Fibroblast of the conjunctiva (primary cell): ENCODE measurements at places on chromosomes 3 and 15.
A peak's percentile ranks its signal among the peaks of the same experiment; 100 is the strongest.

DNA sequence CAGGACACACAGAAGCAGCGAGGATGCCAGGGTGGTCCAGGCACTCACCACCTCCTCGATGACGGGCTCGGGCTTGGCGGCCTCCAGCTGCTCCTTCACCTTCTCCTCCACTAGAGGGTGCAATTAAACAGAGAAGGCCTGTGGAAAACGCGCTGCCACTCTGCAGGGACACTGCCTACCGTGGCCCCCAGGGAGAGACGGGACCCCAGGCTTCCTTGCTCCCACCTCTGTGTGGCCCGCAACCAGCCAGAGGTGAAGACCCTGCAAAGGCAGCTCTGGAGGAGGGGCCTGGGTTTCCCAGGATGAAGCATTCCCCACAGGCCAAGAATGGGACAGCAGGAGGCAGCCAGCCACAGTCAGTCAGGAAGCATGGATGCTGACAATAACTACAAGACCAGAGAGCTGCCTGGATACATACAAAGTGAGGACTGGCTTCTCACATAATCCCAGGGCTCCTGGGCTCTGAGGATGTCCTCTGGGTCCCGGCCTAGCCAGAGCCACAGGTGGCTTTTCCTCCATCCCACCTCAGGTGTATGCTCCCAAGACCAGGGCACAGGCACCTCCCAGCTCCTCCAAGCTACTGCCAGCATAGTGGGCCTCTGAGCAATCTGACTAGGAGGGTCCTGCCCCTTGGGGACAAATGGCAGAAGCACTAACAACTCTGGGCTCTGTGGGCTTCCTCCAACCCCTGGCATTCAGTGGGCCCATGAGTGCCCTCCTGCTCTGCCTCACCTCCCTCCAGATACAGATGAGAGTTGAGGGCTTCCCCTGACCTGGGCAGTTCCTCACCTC lies 46.2 kb downstream of the PTH1R start:
- no peak for DNase-seq

GRCh38 chr15:72724028-72724427 lies 38.0 kb downstream of the BBS4 start:
- no peak for DNase-seq

DNA sequence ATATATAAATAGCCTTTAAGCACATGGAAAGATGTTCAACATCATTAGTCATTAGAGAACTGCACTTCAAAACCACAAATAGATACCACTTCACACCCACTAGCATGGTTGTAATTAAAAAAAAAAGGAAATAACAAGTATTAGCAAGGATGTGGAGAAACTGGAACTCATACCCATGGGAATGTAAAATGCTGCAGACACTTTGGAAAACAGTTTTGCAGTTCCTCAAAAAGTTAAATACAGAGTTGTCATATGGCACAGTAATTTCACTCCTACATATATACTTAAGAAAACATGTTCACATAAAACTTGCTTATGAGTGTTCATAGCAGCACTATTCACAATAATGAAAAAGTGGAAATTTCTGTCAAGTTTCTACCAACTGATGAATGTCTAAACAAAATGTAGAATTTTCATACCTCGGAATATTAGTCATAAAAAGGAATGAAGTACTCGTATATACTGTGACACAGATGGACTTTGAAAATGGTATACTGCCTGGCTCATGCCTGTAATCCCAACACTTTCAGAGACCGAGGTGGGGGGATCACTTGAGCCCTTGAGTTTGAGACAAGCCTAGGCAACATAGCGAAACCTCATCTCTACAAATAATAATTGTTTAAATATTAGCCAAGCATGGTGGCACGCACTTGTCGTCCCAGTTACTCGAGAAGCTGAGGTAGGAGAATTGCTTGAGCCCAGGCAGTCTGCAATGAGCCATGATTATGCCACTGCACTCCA lies 28.1 kb downstream of the BCL2A1 start:
- DNase-seq = no peak

GRCh38 chr15:52139599-52140462 lies 27.3 kb upstream of the BCL2L10 start:
- DNase-seq = peak; percentile 56

DNA sequence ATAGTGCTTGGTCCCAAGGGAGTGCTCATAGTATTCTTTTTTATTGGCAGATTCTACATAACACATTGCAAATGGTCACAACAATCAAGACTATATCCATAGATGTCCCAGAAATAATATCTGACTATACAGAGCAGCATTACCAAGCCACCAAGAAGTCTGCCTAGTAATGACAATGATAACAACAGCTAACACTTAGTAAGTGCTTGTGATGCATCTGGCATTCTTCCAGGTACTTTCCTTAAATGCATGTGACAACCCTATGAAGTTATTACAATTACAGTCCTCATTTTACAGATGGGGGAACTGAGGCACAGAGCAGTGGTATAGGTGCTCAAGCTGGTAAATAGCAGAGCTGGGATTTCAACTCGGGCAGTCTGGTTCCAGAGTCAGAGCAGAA lies 49.6 kb upstream of the ICE2 start:
- DNase-seq = no peak

GRCh38 chr3:104878395-104878794 lies 488.3 kb upstream of the ALCAM start:
- no peak for DNase-seq

- DNase-seq = no peak
These were observed 14.2 kb downstream of the NIT2 start for GRCh38 chr3:100348727-100349126.

DNA sequence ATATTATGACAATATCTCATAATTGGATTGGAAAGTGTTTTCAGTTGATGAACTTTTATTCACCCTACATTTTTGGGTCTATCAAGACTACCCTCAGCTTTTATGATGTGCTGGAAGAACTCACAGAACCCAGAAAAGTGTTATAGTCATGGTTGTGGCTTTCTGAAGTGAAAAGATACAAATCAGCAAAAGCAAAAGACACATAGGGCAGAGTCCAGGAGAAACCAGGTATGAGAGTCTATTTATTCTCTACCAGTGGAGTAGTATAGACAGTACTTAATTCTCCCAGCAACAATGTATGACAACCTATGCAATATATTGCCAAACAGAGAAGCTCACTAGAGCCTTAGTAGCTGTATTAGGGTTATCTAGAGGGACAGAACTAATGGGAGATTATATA lies 280.4 kb upstream of the TTC14 start:
- no peak for DNase-seq

DNA sequence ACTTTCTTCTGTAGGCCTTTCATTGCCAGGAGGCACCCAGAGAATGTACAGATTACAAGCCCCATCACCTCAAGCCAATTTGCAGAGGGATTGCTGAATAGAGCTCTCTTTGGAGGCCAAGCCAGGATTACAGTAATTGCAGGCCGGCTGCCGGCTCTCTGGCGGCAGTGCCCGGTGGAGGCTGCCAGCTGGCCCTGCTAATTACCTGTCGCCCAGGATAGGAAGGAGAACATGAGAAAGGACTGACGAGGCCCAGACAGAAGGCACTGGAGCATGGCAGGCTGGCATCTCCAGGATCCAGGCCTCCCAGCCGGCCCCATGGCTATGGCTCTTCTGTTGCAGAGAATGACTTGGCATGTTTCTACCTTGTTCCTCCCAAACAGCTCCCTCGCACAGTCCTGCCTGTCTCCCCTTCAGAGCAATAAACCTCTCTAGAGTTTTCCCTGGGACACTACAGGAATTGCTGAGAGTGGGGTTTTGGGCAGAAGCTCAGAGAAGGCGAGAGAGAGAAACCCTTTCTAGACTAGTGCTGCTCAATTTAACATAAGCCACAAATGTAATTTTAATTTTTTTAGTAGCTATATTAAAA lies 273.6 kb upstream of the PROK2 start:
- no peak for DNase-seq

GRCh38 chr3:152149832-152150231 lies 118.9 kb upstream of the MBNL1 start:
- no peak for DNase-seq

GRCh38 chr3:147141516-147142288 lies 264.6 kb downstream of the ZIC4 start:
- no peak for DNase-seq

DNA sequence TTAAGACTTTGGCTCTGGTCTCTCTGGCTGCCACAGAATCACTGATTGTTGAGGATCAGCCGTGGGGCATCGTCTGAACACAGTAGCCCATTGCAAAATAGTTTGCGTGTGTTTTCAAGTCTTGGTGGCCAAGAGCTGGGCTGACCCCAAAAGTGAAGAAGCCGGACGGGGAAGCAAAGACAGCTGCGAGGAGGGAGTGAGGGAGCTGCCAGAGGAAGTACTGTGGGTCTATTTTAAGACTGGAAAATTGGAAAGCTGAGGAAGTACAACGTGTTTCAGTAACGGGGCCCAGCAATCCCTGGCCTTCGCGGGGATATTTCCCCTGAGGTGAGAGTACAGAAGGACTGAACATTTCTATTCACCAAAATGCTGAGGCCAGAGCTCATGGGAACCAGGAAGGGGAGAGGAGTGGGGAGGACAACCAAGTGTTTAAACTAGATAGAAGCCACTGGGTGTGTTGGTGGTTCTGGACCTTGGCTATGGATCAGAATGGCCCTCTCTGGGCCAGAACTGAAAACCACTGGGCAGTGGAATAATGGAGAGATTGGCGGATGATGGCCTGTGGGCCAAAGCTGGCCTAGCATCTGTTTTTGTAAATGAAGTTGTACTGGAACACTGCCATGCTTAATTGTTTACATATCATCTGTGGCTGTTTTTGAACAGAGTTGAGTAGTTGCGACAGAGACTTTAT lies 34.1 kb upstream of the LIMD1 start:
- DNase-seq = no peak

GRCh38 chr3:177041021-177041729 lies 156.1 kb downstream of the TBL1XR1 start:
- DNase-seq = peak; percentile 30

DNA sequence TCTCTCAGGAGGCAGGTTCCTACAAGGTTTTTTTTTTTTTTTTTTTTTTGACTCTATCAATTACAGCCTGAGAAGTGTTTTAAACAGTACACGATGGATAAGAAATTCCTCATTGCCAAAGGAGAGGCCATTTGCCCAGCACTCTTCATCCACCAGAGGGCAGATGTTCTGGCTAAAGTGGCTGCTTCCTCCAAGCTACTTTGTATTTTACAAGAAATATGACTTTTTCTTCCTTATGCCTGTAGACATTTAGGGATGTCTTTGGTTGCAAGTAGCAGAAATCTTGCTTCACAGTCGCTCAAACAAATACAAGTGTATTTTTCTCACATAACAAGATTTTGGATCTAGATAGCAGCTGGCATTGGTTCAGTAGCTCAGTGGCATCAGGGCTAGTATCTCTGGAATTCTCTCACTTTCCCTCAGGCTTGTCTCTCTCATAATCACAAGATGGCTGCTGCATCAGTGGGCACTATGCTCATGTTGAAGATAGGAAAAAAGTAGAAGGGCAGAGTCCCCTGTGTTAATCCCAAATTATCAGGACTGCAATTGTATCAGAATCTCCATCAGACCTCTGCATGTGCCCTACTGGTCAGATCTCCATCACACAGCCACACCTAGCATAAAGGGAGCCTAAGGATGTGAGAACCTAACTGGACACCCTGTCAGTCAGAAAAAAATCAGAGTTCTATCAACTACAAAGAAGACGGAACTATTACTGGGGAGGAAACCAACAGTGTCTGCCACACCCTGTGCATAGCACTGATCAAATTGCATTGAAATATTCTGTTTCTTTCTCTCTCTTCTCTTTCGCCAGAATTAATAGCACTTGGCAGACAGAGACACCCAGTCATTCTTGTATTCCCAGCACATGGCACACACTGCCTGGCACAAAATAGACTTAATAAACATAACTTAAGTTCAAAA lies 138.9 kb upstream of the COL8A1 start:
- peak; percentile 55 for DNase-seq

GRCh38 chr3:188772886-188773285 lies 398.9 kb upstream of the TPRG1 start:
- DNase-seq = peak; percentile 55

- no peak for DNase-seq
These were observed 300.5 kb downstream of the ADAMTS17 start for GRCh38 chr15:100041127-100041828.

GRCh38 chr3:141058996-141059395 lies 7.8 kb downstream of the SPSB4 start:
- DNase-seq = no peak

GRCh38 chr15:79206940-79207339 lies 75.6 kb upstream of the ANKRD34C start:
- DNase-seq = no peak

DNA sequence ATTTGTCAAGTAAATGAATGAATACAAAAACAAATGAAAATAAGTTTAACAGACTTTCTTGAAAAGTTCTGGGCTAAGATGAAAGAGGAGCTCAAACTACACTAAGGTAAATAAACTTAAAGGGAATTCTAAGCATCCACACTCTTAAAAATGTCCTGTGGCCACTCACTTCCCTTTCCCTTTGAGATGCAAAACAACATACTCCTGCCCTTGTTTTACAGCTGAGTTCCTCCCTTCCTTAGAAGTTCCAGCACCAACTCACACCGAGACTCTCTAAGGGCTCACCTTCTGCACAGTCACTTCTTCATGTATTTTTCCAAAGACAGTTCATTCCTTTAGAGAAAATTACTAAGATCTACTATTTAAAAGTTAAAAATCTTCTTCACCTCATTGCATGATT lies 123.3 kb upstream of the CMC1 start:
- no peak for DNase-seq

DNA sequence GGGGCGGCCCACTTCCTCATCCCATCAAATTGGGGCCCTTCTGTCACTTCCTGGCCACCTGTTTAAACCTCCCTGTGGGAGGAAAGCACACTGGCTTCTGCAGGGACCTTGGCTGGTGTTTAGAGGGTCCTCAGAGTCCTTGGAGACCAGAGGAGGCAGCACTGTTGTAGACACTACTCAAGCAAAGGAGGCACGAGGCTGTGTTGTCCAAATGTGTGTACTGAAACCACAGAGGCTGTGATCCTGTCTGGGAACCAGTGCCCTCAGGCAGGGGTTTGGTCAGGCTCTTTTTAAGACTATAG lies 12.4 kb upstream of the SEC13 start:
- no peak for DNase-seq

DNA sequence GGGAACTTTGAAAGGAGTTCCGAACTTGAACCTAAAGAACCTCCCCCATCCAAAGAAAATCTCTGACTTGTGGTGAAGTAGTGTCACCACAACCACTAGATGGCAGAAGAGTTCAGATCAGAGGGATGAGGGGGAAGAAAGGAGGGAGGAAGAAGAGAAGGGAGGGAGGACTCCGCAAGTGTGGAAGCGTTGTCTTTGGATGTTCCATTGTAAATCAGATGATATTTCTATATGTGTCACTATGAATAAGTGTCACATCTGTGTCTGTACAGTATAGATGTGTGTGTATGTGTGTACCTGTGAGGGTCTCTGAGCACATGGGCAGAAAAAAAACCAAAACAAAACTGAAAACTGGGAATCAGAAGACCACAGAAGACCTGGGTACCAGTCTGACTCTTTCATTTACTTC lies 16.9 kb downstream of the SLC24A1 start:
- peak; percentile 78 for DNase-seq

DNA sequence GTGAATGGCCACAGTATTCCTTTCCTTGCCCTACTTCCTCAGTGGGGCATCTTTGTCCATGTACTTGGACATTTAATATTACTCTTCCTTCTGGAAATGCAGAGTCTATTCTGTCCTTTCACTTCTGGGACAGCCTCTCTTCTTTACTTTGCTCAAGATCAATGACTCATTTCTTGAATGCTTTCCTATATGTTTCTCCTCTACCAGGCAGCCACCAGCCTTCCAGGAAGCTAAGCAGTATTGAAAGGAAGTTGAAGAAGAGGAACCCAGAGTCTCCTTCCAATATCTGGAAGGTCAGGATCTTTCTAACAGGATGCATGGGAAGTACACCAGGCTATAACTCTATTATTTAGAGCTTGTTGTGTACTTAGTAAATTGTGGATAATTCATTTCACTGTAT lies 182.8 kb downstream of the CD47 start:
- DNase-seq = no peak
